Mucosa of gallbladder (tissue), 1 donor: ENCODE measurements at places on chromosomes 2 and 18. TPM values are rescaled to one million over a fixed set of nuclear protein-coding genes. Genes with fewer than 3 reads are reported as not detected.

LMAN1 gene
- 63.6 TPM for total RNA-seq

UGT1A10 gene
- 47.5 TPM for total RNA-seq

ITPRIPL1 gene
- total RNA-seq = 1.5 TPM

MAL gene
- 2.9 TPM for total RNA-seq

DNAH6 gene
- total RNA-seq = 0.46 TPM

RGPD5 gene
- 53.6 TPM for total RNA-seq

SERTAD2 gene
- total RNA-seq = 19.8 TPM

POTEF gene
- not detected for total RNA-seq

HAUS1 gene
- total RNA-seq = 14.4 TPM

COQ10B gene
- 22.7 TPM for total RNA-seq

RGPD3 gene
- 0.14 TPM for total RNA-seq

C2orf80 gene
- not detected for total RNA-seq

LCT gene
- total RNA-seq = not detected

SLC9A2 gene
- total RNA-seq = 19.9 TPM

UGT1A8 gene
- total RNA-seq = 26.4 TPM

CNGA3 gene
- total RNA-seq = not detected

SIX3 gene
- total RNA-seq = not detected

PLA2R1 gene
- 45.0 TPM for total RNA-seq

ADRA2B gene
- total RNA-seq = 0.95 TPM

RBM44 gene
- total RNA-seq = 0.55 TPM

TEKT4 gene
- total RNA-seq = 0.14 TPM

POTEC gene
- not detected for total RNA-seq

RIT2 gene
- not detected for total RNA-seq

CCDC148 gene
- total RNA-seq = 3.1 TPM

CIB4 gene
- total RNA-seq = not detected

TACR1 gene
- 0.83 TPM for total RNA-seq

TDRD15 gene
- not detected for total RNA-seq

RNU2-63P gene
- total RNA-seq = not detected

PID1 gene
- total RNA-seq = 17.1 TPM

REG3A gene
- total RNA-seq = 2.9 TPM

SCYGR4 gene
- total RNA-seq = not detected

PEX13 gene
- total RNA-seq = 36.1 TPM

TNFAIP6 gene
- total RNA-seq = 1.4 TPM

CAD gene
- 26.7 TPM for total RNA-seq
